ENCODE measurements at places on chromosomes 7 and 10. TPM values are rescaled to one million over a fixed set of nuclear protein-coding genes. Genes with fewer than 3 reads are reported as not detected.

NKX2-3 gene
- total RNA-seq: 11.7 TPM

OR6B1 gene
- not detected for total RNA-seq

TDRD1 gene
- 2.9 TPM for total RNA-seq

ODAD2 gene
- total RNA-seq: 0.09 TPM

FAM13C gene
- total RNA-seq: 1.8 TPM

CCDC3 gene
- 4.0 TPM for total RNA-seq

TLX1 gene
- total RNA-seq: 1.7 TPM

VENTX gene
- 0.14 TPM for total RNA-seq

CDC14C gene
- not detected for total RNA-seq

ADRB1 gene
- total RNA-seq: 0.73 TPM

LRRC61 gene
- 12.2 TPM for total RNA-seq

TRIM50 gene
- 0.28 TPM for total RNA-seq

LBX1 gene
- total RNA-seq: not detected

PWWP2B gene
- total RNA-seq: 55.3 TPM

EPO gene
- total RNA-seq: not detected

PGAM2 gene
- 0.64 TPM for total RNA-seq

PON1 gene
- not detected for total RNA-seq

AGFG2 gene
- total RNA-seq: 75.5 TPM

POM121L12 gene
- total RNA-seq: not detected

MSMB gene
- total RNA-seq: not detected

DGKI gene
- 0.24 TPM for total RNA-seq

SUV39H2 gene
- total RNA-seq: 7.9 TPM

TMEM270 gene
- not detected for total RNA-seq

CYP3A7 gene
- 0.34 TPM for total RNA-seq

LGI1 gene
- total RNA-seq: 0.40 TPM

AS3MT gene
- total RNA-seq: 0.61 TPM

KCNH2 gene
- total RNA-seq: 0.92 TPM

LIPJ gene
- 0.14 TPM for total RNA-seq

PTEN gene
- 99.3 TPM for total RNA-seq

GPRIN2 gene
- total RNA-seq: 35.9 TPM

OPN4 gene
- total RNA-seq: 0.20 TPM

TET1 gene
- 0.64 TPM for total RNA-seq

GPR141 gene
- total RNA-seq: 0.50 TPM

DUS4L gene
- 5.6 TPM for total RNA-seq
